ENCODE measurements at places on chromosomes 7 and 10.

GRCh38 chr7:18491871-18492270, 3.7 kb upstream of the HDAC9 start:
- DNase-seq = no peak

DNA sequence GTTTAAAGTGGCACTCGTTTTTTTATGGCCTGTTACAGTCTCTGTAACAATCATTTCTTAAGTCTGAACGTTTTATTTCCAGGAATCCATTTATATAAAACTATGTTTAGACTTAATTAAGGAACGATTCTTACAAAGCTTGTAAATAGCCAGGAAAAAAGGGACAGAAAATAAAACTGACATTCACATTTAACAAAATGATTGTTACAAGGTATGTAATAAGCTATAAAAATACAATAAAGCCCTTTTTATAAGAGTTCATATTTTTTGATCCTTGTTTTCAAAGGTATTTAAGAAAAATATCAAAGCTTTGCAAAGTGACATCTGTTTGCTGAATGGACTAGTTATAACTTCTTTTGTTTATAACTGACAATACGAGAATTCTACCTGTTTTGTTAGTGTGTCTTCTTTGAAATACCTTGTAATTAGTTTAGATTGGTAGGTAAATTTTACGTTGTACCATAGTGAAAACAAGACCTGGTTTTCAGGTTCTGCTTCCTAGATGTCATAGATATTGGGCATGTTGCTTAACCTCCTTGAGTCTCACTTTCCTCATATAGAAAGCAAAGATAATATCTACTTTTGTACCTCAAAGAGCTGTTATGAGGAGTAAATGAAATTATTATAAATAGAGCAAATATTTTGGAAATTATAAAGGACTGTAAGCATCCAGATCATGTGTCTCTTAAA, 25.8 kb downstream of the BTRC start:
- no peak for DNase-seq

DNA sequence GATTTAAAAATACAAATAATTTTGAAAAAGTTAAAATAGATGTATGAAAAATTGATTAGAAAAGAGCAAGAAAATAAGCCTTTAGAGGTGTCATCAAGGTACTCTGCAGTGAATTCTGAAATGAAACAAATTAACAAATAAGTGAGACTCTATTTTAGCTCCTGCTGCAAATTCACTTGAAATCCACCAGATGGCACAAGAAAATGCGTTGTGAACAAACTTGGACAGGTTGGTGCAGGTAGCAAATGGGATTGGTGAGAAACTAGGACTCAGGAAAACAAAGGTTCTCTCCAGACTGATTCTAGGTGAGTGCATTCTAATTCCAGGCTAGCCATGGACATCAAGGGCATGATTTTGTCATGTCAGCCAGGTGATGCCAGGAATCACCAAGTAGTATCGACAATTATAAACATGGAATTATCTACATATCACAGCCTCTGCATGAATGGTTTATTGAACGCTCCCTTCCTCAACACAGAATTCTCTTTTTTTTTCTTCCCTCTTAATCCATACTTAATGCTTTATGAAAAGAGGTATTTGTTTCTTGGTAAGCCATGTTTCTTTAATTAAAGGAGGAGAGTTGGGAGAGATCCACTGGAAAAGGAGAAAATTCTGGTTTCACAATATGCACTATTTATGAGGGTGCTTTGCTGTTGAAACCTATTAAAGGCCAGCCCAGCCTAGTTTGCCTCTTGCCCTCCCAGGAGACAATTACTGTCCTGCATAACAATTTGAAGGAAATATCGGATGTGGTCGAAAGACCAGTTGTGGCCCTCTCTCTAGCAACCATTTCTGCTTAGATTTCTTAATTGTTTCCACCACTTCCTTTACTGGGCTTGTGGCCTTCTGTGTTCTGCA, 118.1 kb downstream of the ZNF365 start:
- no peak for DNase-seq

DNA sequence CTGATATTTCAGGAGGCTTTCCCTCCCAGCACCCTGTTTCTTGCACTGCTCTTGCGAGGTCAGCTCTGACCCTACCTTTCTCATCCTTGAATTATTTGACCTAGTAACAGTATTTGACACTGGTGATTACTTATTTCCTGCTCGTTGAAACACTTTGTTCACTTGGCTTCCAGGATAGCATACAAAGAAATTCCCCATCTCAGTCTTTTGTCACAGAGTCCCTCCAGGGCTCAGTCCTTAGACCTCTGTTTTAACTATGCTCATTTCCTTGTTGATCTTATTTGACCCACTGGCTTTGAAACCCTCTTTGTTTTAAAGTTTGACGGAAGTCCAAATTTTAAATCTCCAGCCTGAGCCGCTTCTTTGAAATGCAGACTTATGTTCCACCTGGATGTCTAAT, 29.9 kb downstream of the BMPR1A start:
- no peak for DNase-seq

GRCh38 chr10:102106998-102107397, 13.2 kb downstream of the LDB1 start:
- DNase-seq = no peak

GRCh38 chr10:106175760-106176377, 988.6 kb downstream of the SORCS1 start:
- DNase-seq = no peak

- no peak for DNase-seq
Observed at GRCh38 chr7:47031786-47032535, 550.0 kb downstream of the TNS3 start.

- no peak for DNase-seq
Observed at GRCh38 chr10:11144626-11145494, 127.2 kb downstream of the CELF2 start.

DNA sequence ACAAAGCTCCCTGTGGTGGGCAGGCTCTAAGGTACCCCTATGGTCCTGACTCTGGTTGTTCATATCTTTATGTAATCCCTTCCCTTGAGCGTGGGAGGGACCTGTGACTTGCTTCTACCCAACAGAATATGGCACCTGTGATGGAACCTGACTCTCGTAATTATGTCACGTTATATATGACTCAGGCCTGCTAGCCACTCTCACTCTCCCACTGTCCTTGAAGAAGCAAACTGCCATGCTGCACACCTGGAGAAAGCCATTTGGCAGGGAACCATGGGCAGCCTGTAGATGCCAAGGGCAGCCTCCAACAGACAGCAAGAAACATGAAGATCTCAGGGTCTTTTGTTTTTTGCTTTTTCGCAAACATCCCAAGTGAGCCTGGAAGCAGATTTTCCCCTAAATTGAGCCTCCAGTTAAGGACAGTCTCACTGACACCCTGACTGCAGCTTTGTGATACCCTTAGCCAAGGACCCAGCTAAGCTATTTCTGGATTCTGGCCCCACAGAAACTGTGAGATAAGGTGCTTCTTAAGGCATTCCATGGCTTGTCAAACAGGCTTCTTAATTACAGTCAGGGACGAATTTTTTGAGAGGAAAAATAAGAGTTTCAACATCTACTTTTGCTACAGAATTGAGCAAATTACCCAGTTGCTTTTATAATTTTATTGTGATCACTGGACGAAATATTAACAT, 49.6 kb downstream of the IFIT5 start:
- DNase-seq = no peak

DNA sequence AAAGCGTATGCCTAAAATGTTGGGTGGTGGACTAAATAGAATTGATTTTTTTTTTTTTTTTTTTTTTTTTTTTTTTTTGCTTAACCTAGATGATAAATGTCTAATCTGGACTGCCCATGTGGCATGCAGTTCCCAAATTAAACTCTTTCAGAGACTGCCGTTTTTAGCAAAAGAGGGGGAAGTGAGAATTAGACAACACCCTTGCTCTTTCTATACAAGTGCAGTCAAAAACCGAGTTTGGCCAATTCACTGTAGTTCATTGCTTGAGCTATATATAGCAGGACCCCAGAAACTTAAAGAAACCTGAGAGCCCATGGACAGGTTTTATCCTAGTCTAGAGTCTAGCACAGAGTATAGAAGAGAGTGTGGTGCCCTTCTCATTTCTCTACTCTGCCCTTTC, 141.9 kb downstream of the GRM3 start:
- DNase-seq = no peak

GRCh38 chr7:18429547-18429946, 66.0 kb upstream of the HDAC9 start:
- no peak for DNase-seq

- no peak for DNase-seq
Observed at GRCh38 chr10:132462463-132463332, 65.7 kb downstream of the PWWP2B start.

- no peak for DNase-seq
Observed at GRCh38 chr10:121608469-121609190, 10.4 kb upstream of the FGFR2 start.

DNA sequence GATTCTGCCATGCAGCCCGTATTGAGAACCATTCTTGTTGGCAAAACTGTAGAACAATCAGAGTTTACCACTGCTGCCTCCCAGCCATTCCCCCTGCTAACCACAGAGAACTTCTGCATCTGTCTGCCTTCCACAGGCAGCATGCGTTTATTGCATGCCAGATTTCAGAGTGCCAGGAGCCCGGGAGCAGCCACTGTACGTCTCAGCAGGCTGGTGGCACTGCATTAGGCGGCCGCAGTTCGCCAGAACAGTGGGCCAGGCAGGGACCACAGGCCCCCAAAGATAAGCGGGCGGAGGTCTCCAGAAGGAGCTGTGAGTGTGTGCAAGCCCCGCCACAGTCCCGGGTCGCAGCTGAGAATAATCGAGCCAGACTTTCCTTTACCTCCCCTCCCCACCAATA, 31.8 kb downstream of the ZNF467 start:
- peak; percentile 50 for DNase-seq

- DNase-seq = no peak
Observed at GRCh38 chr10:123555616-123556015, 110.5 kb upstream of the GPR26 start.

DNA sequence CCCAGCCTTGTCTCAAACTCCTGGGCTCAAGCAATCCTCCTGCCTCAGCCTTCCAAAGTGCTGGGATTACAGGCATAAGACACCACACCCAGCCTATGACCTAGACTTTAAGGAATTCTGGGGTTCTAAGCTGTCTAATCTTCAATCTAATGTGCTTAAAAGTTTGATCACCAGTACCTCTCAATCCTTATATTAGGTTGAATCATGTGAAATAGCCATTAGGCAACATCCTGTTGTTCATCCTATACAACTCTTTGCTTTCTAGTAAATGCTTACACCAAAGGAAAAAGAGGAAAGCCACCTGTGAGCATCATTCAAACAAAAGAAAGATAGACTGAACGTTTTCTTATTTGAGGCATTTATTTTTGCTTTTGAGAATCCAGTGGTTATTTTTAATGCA, 56.0 kb downstream of the ATOH7 start:
- no peak for DNase-seq

- DNase-seq = no peak
Observed at GRCh38 chr10:79329529-79329928, 17.7 kb upstream of the PPIF start.

GRCh38 chr7:91434836-91435235, 170.6 kb downstream of the FZD1 start:
- DNase-seq = no peak

DNA sequence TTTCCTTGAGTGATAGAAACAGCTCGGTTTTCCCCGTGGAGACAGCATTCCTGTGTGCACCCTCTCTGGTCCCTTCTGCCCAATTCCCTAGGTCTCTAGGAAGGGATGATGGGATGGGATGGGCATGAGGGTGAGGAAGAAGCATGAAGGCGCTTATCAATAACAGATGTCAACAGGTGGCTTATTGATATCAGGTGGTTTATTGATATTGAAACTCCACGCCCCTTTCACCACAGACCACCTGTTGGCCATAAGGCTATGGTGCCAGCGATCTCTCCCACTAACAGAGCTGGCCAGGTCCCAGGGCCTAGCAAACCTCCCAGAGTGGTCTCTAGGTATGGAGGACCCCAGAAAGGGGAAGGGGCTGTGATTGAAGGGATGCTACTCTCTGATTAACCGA, 7.9 kb downstream of the MOSPD3 start:
- no peak for DNase-seq

GRCh38 chr10:116053910-116054309, 219.1 kb downstream of the GFRA1 start:
- DNase-seq = peak; percentile 57

DNA sequence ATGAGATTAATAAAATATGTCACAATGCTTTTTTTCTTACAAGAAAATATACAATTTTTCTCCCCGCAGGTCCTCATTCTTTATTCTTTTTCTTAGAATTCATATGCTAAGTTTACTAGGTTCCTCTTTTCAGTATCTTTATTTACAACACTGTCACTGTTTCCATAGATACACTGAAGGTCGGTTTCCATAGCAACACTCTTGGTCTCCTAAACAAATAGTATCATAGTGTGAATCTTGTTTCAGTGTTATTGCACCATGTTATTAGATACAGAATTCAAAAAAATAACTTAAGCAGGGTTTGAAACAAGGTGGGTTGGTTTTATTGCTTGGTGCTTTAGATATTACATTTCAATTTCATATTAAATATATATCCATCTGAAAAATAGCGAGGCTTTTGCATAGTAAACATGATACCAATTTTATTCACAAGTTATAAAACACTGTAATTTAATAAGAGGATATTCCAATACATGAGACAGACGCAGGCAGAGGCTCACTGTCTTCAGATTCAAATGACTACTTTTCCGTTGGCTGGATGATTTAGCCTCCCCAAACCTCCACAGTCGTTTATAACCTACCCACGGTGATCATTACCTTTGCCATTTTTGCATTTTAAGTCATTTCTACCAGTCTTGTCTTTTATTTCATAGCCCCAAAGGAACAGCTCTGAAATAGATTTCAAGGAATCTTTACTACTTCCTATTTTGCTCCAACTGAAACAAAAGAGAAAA, 88.9 kb upstream of the KLF6 start:
- no peak for DNase-seq

DNA sequence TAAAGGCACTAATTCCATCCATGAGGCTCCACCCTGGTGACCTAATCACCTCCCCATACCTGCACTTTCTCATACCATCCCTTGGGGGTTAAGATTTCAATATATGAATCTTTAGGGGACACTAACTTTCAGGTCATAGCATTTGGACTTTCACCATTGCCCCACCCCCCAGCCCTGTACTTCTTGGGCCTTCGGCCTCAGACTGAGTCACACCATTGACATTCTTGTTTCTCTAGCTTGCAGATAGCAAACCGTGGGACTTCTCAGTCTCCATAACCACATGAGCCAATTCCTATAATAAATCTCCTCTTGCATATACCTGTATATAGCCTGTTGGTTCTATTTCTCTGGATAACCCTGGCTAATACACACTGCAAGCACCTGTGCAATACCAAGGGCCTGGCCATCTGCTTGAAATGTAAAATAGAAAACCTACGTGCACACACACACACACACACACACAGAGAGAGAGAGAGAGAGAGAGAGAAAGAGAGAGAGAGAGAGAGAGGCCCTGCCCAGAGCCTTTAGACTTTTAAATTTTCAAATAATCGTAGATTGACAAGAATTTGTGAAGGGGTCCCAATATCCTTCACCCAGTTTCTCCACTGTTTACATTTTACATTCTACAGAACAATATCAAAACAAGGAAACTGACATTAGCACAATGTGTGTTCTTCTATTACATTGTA, 25.3 kb downstream of the ANXA8 start:
- no peak for DNase-seq

- no peak for DNase-seq
Observed at GRCh38 chr10:117553142-117553814, 10.7 kb downstream of the EMX2 start.

All from NCI-H2171 (cell line).